Left renal pelvis (tissue), 4 donors: ENCODE measurements at places on chromosomes 2 and 18. TPM values are rescaled to one million over a fixed set of nuclear protein-coding genes. Genes with fewer than 3 reads are reported as not detected.
A peak's percentile ranks its signal among the peaks of the same experiment; 100 is the strongest.

Gene NT5DC4
- polyA plus RNA-seq: 0.49 TPM

Gene EFHD1
- polyA plus RNA-seq: 16.4 TPM

Gene ATOH8
- polyA plus RNA-seq: 14.4 TPM

Gene DCDC2C
- 2.6 TPM for polyA plus RNA-seq

Gene GALR1
- polyA plus RNA-seq: 0.11 TPM

Gene CPO
- 1.3 TPM for polyA plus RNA-seq

Gene DPP10
- 11.5 TPM for polyA plus RNA-seq

Gene RAMP1
- polyA plus RNA-seq: 3.2 TPM

Gene CKAP2L
- 17.3 TPM for polyA plus RNA-seq

- no peak for DNase-seq
These were observed 171.2 kb downstream of the NBAS start for GRCh38 chr2:15389895-15390294.

DNA sequence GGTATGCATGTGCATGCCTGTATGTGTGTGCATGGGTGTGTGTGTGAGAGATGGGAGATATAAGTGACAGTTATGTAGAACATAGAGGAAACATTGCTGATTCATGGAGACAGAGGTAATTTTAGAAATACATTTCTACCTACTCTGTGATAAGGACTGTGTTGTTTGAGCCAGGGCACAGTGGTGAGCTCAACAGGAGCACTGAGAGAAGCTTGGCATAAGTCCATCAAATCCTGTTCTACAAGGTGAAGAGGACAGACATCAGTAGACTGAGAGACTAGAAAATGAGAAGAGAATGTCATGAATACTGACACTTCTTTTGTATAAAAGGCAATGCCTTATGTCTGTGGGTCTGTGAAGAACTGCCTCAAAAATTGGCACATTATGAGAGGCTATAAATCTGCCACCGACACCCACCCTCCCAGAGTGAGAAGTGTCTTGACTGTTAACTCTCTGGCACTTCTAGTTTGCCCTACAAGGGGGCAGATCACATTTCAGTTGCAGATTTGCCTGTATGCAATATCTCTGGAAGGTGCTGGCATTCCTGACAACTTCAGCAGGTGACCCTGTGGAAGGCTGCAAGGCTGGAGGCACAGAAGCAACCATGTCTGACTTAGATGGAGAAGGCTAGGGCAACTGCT lies 962.3 kb upstream of the NRXN1 start:
- no peak for DNase-seq

DNA sequence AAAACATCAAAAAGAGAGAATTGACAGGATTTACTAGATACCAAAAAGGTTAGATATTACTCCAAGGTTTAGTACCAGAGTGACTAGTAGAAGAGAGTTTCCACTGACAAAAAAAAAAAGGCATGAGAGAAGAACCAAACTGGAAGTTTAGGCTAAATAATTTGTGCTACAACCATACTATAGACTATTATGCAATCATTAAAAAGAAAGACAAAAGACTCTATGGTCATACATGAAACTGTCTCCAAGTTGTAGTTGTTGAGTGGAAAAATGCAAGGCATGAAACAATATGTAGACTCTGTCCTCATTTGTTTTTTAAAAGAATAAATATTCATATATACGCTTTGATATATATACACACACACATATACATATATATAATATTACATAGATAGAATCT lies 1.7 kb upstream of the EXOC6B start:
- no peak for DNase-seq

GRCh38 chr2:176455816-176456291 lies 186.6 kb downstream of the MTX2 start:
- DNase-seq: no peak

DNA sequence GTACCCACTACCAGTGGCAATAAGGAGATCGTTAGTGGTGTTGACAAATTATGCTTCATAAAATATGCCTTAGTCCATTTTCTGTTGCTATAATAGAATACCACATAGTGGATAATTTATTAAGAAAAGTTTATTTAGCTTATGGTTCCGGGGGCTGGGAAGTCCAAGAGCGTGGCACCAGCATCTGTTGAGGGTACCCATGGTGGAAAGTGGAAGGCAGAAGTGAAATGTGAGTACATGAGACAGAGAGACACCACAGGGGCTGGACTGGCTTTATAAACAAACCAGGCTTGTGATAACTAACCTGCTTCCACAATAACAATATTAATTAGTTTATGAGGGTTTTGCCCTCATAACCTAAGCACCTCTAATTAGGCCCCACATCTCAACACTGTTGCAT lies 146.6 kb downstream of the RNF144A start:
- no peak for DNase-seq

DNA sequence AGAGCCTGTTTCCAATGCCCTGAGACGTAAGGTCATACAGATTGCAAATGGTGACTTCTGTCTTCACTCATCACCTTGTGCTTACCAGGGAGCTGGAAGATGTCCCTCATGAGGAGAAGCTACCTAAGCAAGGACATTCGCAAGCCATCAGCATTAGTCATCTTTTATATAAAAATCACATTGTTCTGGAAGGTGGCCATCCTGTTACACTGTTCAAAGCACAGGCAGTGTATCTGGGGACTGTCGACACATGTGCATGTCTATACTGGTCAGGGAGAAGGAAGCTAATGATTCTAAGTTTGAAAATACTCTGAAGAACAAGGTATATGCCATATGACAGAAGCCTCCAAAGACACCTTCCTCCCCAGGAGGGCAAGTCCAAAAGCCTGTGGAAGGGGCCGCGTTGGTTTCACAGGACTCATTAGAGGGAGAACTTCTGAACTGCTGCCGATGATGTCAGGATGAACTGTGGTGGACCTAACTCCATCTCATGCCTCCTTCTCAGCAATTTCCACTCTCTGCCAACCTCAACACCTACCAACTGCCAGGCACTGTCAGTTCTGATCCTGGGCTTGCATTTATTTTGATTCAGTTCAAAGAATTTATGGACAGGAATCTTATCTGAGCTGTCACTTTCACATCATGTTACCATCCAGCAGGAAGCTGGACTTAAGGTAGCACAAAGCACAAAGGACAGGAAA lies 39.4 kb downstream of the DNER start:
- no peak for DNase-seq

- peak; percentile 64 for DNase-seq
These were observed at the start of gene PROM2 for GRCh38 chr2:95274291-95275150. PROM2 (plus strand) TSS chr2:95274449; CDS start chr2:95274586, 137 bp downstream.

DNA sequence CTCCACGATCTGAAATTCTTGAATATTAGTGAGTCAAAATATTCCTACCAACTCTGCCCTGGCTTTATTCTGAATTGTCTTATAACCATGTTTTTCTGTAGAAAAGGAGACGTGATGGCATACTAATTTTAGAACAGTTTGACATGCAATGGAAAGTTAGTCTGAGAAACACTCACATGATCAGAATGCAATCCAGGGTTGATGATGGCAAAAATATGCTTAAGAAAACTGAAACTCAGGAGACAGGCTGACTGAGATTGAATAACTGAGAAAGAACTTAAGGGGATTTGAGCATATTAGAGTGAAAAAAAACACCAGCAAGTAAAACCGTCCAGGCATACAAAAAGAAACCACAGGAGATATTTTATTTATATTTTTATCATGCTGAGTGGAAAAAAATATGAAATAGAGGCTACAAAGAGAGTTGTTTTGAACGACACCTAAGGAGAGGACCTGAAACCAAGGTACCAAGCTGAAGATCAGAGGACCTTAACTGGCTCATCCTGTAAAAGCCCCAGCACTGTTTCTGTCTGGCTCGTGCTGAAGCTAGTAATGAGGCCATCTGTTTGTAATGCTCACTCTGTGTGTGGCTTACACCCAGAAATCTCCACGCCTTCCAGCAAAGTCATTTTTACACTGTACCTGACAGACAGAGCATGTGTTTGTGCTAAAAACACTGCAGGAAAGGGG lies 437.2 kb upstream of the PKDCC start:
- DNase-seq: no peak

DNA sequence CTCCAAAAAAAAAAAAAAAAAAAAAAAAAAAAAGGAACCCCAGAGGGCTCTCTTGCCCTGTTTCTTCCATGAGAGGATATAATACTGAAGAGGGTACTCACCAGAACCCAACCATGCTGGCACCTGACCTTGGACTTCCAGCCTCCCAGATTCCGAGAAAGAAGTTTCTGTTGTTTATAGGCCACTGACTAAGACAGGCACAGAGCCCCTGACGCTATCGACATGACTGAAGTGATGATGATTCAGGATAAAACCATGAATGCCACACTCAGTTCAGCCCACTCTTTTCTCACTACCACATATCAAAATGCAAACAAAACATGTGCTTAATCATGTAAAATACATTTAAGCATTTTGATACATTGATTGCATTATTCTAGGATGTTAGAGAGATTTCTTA lies 66.1 kb upstream of the CDCA7 start:
- no peak for DNase-seq

GRCh38 chr2:237628247-237629187 lies 1.1 kb downstream of the LRRFIP1 start:
- DNase-seq: no peak

GRCh38 chr18:62425465-62426190 lies 97.2 kb upstream of the ZCCHC2 start:
- peak; percentile 80 for DNase-seq

DNA sequence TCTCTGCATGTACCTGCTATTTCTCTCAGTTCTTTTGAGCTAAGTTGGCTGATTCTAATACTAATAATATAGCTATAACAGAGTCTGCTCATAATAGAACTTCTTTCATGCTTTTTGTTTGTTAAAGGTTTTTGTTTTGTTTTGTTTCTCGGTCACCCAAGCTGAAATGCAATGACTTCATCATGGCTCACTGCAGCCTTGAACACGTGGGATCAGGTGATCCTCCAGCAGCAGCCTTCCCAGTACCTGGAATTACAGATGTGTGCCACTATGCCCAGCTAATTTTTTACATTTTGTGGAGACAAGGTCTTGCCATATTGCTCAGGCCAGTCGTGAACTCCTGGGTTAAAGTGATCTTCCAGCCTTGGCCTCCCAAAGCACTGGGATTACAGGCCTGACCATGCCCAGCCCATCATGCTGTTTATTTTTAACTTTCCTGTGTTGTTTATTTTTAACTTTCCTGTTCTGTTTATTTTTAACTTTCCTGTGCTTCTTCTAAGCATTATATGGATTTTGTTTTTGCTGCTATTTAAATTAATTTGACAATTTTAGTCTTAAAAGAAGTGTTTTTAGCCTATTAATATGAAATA lies 763.8 kb upstream of the CDH7 start:
- no peak for DNase-seq

GRCh38 chr2:156884216-156884615 lies 373.3 kb upstream of the GALNT5 start:
- DNase-seq: no peak

DNA sequence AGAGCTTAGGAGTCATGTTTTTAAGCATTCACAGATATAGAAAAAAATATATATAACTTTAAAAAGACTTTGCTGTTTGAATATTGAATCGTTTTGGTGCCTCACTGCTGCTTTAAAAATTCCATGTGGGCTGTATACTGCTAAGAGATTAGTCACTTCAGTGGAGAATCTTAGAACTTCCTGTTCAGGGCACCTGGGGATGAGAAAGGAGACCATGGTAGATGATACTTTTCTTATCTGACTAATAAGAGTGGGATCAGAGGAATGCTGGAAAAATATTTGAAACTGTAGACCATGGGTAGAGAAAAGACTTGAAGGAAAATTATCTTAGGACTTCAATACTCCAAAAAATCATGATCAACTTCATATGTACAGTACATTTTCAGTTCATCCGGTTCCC lies 442.2 kb upstream of the SETBP1 start:
- no peak for DNase-seq

DNA sequence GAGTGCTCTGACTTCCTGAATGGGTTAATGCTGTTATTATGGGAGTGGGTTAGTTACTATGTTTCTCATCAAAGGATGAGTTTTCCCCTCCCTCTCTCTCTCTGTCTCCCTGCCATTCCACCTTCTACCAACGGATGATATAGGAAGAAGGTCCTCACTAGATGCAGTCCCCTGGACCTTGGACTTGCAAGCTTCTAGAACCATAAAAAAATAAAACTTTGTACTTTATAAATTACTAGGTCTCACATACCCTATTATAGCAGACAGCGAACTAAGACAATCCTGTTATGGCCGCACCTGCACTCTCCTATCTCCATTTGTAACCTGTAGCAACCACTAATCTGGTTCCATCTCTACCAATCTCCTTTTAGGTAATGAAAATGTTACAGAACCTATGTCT lies 564.9 kb downstream of the CNTNAP5 start:
- no peak for DNase-seq

DNA sequence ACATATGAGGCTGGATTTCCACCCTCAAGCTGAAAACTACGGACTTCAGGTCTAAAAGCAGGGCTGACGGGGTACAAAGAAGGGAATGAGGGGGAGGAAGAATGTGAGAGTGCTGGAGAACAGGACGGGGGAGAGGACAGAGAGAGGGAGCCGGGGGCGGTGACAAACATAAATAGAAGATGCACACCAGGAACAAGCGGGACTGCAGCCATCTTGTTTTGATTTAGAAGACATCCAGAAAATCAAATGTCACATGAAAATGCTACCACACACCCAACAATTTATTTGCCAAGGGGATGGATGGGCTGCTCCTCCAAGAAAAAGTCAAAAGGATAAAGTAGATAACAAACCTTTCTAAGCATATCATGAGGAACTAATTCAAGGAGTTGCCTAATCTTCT lies 59.2 kb upstream of the FHL2 start:
- no peak for DNase-seq

GRCh38 chr2:132645176-132645575 lies 24.8 kb downstream of the LYPD1 start:
- no peak for DNase-seq
